H54 (cell line): ENCODE measurements at places on chromosomes 7 and 10.

DNA sequence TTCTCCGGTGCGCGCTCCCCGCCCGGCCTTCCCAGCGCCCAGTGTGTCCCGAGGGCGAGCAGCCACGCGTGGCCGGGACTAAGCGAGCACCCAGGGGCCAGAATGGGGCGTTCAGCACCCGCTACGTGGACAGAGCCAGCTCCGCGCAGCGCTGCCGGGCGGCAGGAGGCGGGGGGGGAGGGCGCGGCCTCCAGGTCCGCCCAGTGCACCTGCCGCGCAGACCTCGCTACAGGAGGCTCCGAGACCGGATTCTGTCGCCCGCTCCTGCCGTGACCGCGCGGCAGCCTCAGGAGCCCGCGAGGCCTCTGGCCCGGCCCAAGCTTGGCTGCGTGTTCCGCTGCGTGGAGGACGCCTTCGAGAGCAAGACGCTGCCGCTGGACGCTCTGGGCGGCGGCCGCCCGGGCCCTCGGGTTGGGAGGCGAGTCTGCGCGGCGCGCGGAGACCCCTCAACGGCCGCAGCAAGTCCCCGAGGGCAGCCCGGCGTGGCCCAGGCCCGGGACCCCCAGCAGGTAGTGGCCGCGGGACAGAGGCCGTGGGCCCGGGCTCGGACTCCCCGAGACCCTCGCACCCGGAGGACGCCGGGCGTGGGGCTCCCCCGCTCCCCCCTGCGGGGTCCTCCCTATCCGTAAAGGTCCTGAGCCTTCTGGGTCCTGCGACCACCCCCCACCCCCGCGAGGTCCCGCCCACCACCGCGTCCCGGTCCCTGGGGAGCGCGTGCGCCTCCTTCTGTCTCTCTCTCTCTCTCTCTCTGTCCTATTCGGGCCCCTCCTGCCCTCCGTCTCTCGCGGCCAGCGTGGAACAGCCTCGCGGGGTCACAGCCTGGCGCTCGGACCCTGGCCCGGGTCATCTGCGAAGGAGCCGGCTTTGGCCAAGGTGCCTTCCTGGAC lies 904 bp upstream of the DPYSL4 start:
- DNase-seq, result no peak

GRCh38 chr7:36939816-36940215 lies 215.5 kb upstream of the AOAH start:
- no peak for DNase-seq

GRCh38 chr7:10484767-10485166 lies 488.9 kb upstream of the PHF14 start:
- no peak for DNase-seq

GRCh38 chr7:112462236-112462635 lies 12.0 kb downstream of the IFRD1 start:
- DNase-seq, result no peak

DNA sequence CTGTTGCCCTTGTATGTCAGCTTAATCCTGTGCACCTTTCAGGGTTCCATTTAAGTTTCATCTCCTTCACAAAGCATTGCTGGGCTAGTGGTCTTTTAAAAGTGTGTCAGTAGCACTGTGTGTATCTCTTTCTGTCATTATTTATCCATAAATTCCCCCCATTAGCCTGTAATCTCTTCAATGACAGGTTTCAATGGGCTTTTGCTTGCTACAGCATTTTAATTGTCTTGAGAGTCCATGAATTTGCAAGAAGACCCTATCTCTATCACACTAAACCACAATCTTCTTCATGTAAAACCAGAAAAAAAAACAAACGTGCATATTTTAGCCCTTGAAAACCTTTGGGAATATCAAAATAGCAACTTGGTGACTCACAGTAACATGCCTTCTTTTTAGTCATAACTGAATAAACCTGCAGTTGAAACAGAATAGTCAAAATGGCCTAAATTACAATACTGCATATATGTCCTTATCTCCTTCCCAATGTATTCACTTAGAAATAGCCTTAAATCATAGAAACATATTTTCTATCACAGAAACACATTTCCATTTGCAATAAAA lies 118.6 kb downstream of the PON1 start:
- peak; percentile 7 for DNase-seq
